Skin of body (tissue), 3 donors: ENCODE measurements at places on chromosomes 6 and 20. TPM values are rescaled to one million over a fixed set of nuclear protein-coding genes. Genes with fewer than 3 reads are reported as not detected.

TRAPPC3L gene
- total RNA-seq: 0.49 TPM

TAGAP gene
- 4.5 TPM for total RNA-seq

NTSR1 gene
- total RNA-seq: 0.10 TPM

TCP11 gene
- 0.30 TPM for total RNA-seq

HLA-DRB1 gene
- total RNA-seq: 20.7 TPM

SIRPA gene
- 16.4 TPM for total RNA-seq

SLC22A16 gene
- total RNA-seq: 2.0 TPM

ARFGAP1 gene
- total RNA-seq: 45.3 TPM

C20orf204 gene
- 0.39 TPM for total RNA-seq

RPN2 gene
- 82.3 TPM for total RNA-seq

ADAM33 gene
- total RNA-seq: 53.2 TPM

DEFB124 gene
- not detected for total RNA-seq

GNMT gene
- 0.20 TPM for total RNA-seq

C6orf163 gene
- total RNA-seq: 5.6 TPM

CLVS2 gene
- 0.10 TPM for total RNA-seq

RIPOR2 gene
- 13.6 TPM for total RNA-seq

CCM2L gene
- 3.0 TPM for total RNA-seq

RSPH4A gene
- 0.49 TPM for total RNA-seq

PTCHD4 gene
- 2.1 TPM for total RNA-seq

HDGFL1 gene
- total RNA-seq: not detected

OPRL1 gene
- total RNA-seq: 0.89 TPM

OR2J1 gene
- total RNA-seq: not detected

PAK5 gene
- total RNA-seq: 0.30 TPM

DYNLT2 gene
- total RNA-seq: 2.0 TPM

FANCE gene
- 9.4 TPM for total RNA-seq

OXT gene
- not detected for total RNA-seq

NR2E1 gene
- total RNA-seq: not detected

GLP1R gene
- 0.10 TPM for total RNA-seq

NOX3 gene
- total RNA-seq: not detected

ARMH2 gene
- total RNA-seq: not detected

ADGRG6 gene
- total RNA-seq: 43.5 TPM

TPBG gene
- total RNA-seq: 12.8 TPM

RIMS4 gene
- 1.3 TPM for total RNA-seq

SLC17A4 gene
- not detected for total RNA-seq

RNF114 gene
- 36.4 TPM for total RNA-seq

PKIB gene
- total RNA-seq: 4.4 TPM

SPDEF gene
- 0.89 TPM for total RNA-seq
